ENCODE measurements at places on chromosomes 11 and 22.

DNA sequence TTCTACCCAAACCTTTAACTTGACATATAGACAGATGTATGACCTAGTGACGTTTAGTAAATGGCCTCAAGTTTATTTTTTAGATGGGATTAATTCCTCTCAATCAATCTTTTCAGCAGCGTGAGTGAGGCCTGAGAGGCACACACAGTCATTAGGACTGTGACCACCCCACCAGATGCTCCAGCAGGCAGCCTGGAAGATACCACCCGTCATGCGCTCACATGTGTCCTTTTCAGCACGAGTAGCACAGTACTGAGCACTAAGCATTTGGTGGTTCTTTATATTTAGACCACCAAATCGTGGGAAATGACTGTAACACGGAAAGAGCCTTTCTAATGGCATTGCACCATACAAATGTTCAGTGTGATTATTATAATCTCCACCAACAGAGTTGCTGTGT, 354.6 kb upstream of the DDI1 start:
- no peak for DNase-seq

- DNase-seq = no peak
Observed at GRCh38 chr11:68308068-68308467, 4.3 kb upstream of the LRP5 start.

DNA sequence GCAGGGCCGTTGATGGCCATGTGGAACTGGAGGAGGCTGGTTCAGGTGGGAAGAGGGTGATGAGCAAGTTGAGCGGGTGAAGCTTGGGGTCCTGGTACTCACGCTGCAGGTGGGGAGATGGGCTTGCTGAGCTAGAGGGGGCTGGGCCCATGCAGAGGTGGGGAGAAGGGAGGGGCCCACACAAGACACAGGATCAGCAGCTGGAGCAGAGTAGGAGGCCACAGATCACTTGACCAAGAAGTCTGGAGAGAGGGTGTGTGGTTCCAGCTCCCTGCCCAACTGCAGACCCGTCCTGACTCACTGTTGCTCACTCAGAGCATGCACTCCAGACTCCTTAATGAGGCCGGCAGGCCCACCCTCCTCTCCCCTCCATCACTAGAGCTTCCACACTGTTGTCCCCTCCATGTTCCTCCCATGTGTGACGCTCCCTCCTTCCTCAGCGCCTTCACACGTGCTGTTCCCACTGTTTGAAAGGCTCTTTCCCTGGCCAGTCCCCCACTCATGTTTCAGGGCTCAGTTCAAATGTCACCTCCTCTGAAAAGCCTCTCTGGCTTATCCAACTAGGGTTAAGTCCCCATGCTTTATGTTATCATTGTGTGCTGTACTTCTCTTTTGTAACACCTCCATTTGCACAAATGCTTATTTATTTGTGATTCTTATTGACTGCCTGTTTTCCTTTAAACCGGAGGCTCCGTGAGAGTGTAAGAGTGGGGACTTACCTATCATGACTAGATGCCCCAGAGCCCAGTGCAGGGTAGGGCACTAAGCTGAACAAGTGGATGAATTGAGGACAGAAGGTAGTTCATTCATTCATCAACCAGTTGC, 2.3 kb downstream of the CCDC86 start:
- DNase-seq = no peak

- no peak for DNase-seq
Observed at GRCh38 chr11:117145393-117145761, 1.3 kb downstream of the PAFAH1B2 start.

DNA sequence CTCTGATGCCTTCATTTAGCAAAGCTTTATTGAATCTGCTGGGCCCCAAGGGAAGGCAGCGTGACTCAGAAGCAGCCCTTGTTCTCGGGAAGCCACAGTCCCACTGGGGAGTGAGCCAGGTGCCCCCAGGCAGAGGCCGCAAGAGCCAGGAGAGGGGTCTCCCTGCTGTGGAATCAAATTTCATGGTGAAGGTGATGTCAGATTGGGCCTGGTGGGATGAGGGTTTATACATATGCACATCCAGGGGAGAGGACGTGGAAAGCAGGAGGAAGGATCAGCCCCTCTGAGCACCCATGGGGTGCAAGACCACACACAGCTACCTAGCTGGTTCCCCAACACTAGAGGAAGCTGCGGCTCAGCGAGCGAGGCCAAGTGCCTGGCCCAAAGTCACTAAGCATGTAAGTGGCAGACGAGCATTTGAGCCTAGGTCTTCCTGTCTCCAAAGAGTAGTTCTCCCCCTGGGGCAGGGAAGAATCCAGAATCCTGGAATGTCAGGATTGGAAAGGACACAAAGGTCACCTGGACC, 2.0 kb downstream of the SYNGR1 start:
- DNase-seq = no peak

DNA sequence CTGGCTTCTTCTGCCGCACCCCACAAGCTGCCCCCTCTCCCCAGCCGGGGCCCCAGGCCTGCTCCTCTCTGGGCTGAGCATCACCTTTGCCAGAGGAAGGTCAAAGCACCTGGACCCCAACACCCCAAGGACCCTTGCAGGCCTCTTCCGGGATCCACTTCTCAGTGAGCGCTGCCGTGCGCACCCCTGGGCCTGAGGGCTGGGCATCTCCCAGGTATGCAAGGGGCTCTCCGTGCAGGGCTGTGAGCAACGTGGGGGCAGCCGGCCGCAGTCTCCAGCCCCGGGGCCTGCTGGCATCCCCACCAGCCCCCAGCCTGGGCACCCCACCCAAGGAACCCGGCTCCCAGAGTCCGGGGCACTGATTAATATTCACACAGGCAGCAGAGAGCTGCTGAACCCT, 64.0 kb downstream of the BRD1 start:
- DNase-seq = no peak

GRCh38 chr11:125517116-125517770, 21.2 kb upstream of the FEZ1 start:
- no peak for DNase-seq

GRCh38 chr11:130582981-130583380, 134.5 kb downstream of the ADAMTS15 start:
- no peak for DNase-seq

GRCh38 chr11:34251589-34251980, 106.2 kb downstream of the ABTB2 start:
- no peak for DNase-seq

- no peak for DNase-seq
Observed at GRCh38 chr11:87437844-87438223, 400.1 kb downstream of the TMEM135 start.

GRCh38 chr11:113278925-113279324, 35.5 kb upstream of the TTC12 start:
- DNase-seq = no peak

- DNase-seq = no peak
Observed at GRCh38 chr11:100774859-100775258, 87.8 kb downstream of the ARHGAP42 start.

- DNase-seq = no peak
Observed at GRCh38 chr22:27641049-27641795, 160.3 kb downstream of the MN1 start.

DNA sequence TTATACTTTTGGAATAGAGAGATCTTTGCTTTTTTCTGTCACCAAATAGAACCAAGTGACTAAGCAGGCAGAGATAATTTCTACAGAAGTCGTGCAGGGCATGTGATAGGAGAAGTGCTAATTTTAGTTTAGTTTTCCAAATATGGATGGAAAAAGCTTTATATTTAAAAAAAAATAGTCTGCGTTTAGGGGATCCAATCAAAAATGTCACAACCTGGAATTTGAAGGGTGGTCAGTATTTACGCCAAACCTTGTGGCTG, 165.7 kb downstream of the LDLRAD3 start:
- no peak for DNase-seq

DNA sequence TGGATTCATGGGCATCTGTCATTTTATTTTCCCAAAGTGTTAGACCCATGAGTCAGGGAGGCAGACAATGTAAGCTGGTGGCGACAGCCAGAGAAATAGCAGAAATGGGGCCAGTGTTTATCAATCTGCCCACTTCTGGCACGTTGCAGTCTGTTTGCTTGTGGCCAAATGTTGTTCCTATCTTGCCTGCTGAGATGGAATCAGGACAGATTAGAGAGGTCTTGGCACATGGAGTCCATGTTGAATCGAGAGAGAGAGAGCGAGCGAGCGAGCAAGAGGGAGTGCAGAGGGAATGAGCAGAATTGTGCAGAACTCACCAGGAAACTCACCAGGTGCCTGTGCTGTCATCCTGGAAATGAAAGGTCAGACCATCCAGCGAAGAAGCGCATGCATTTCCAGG, 21.9 kb upstream of the PARVG start:
- DNase-seq = no peak

DNA sequence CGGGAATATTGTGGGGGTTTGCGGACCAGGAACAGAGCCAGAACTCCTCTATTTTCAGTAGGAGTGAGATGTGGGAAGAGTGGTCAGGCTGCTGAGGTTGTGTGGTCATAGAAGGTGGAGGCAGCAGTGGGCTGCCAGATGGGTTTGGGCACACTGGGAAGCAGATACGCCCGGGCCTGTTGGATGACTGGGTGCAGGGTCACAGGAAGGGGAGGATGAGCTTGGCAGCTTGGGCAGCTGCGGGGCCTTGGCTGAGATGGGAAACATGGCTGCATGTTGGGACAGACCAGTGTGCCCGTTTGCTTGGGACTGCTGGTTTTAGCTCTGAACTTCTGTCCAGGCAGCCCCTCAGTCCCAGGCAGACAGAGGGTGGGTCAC, 11.4 kb downstream of the SHANK3 start:
- no peak for DNase-seq

DNA sequence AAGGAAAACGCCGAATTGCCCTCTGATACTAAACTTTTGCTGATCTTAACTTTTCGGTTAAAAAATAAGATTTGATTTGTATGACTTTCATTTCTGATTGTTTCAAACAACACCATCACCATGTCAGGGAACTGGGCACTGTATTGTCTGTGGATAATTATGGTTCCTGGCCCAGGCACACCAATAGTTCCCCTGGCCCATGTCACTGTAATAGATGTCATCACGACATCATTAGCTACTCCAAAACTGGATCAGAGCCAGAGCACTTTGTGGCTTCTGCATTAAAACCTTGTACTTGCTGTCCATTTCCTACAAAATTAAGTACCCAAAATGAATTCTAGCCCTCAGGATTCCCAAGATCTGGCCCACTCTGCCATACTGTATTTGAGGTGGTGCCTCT, 119.5 kb upstream of the NARS2 start:
- DNase-seq = no peak

- DNase-seq = no peak
Observed at GRCh38 chr11:29324328-29324727, 692.5 kb downstream of the KCNA4 start.

DNA sequence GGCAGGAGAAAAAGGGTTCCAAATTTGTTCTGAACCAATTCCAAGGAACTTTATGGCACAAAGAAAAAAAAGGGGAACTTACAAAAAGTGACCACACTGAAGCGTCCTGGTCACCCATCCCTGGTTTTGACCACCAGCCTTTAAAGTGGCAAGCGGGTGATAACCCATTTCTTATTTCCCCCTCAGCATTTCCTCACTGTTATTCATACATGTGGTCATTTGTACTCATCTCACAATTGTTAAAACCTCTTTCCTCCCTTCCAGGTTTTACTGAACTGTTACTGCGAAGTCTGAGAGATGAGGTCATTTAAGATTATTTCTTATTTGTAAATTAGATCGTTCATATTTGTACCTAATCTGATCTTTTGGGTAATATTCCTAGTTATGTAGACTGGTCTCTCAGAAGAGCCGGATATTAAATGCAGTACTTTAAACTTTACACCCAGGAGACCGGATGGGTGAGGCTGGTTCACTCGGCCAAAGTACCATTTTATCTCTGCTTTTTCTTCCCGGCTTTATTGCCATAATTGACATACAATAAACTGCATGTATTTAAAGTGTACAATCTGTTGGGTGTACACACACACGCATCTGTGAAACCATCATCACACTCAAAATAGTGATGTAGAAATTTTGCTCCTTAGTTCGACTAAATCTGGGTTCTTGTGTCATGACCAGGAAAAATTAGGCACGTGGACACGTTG, 47.0 kb downstream of the CDPF1 start:
- DNase-seq = no peak

Data from T-helper 9 cell (primary cell).